Central memory CD8-positive, alpha-beta T cell (primary cell): ENCODE measurements at places on chromosomes 2 and 18.

GRCh38 chr2:214545898-214546542 is 135.2 kb downstream of the VWC2L start:
- no peak for DNase-seq

GRCh38 chr2:219131327-219131726 is 29.3 kb downstream of the NHEJ1 start:
- DNase-seq = no peak

DNA sequence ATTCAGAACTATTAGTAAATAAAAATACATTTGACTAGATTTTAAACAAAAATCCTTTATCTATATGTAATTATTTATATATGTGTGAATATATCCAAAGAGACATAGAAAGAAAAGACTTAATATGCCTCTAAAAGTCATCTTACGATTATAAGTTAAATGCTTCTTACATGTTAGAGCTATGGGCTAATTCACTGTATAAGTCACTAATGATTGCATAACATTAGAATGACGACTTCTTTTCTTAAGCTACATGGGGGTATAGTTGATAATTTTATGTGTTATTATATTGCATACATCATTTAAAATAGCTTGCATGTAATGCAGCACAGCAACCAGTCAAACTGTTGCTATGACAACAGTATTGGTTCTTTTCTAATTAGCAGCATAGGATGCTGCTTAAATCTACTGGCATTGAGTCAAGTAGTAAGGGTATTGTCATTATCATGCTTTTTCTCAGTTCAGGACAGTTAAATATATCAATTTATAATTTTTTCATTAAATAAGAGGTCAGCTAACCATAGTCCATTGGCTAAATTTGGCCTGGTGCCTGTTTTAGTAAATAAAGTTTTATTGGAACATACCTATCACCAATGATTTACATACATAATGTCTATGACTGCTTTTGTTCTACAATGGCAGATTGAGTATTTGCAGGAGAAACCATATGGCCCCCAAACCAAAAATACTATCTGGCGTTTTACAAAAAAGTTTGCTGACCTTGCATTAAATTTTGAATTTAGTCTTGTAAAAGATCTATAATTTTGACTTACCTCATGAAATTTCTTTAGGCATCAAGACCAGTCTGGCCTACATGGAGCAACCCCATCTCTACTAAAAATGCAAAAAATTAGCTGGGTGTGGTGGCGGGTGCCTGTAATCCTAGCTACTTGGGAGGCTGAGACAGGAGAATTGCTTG is 207.7 kb upstream of the ZSWIM2 start:
- DNase-seq = no peak

- DNase-seq = no peak
Observed at GRCh38 chr2:29951576-29951975, 30.2 kb upstream of the ALK start.

- DNase-seq = no peak
Observed at GRCh38 chr18:42069036-42069435, 114.0 kb downstream of the PIK3C3 start.

DNA sequence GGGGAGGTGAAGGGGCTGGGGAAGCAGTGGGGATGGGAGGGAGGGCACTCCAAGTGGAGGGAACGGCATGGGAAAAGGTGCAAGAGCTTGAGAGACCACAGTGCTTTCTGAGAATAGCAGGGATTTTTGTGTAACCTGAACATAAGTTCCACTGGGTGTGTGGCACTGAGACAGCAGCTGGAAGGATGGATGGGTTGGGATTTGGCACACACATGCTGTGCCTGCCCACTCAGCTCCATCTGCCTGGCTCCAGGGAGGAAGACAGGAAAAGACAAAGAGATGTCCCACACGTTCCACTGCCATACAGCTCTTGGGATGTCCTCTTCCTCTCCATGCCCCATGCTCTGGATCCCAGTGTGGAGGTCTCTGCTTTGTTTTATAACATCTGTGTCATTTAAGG is 114.1 kb upstream of the TEX51 start:
- no peak for DNase-seq

DNA sequence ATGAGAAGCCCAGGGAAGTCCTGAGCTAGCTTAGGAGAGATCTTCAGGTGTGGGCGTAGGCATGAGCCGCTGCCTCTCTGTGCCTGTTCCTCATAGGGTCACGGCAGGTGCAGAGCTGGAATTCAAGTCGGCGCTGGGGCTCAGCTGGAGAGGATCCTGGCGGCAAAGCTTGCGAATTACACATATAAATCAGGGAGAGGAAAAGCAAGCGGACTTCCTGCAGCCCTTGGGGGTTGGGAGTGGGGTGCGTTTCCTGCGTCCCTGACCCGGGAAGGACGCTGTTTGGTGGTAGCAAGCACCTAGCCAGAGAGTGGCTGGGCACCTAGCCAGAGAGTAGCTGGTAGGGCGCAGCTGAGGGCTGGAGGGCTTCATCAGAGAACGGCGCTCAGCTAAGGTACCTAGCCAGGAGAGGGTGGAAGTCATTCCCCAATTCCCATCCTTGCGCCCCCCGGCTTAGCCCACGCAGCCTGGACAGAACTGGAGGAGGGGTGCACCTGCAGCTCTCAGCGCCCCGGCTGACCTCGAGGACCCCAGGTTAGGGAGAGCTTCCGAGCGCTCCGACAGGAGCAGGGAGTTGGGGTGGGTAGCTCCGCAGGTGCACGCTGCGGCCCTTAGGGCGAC is 459 bp upstream of the EFR3B start:
- no peak for DNase-seq

- no peak for DNase-seq
Observed at GRCh38 chr2:204416236-204416635, 129.0 kb upstream of the PARD3B start.

DNA sequence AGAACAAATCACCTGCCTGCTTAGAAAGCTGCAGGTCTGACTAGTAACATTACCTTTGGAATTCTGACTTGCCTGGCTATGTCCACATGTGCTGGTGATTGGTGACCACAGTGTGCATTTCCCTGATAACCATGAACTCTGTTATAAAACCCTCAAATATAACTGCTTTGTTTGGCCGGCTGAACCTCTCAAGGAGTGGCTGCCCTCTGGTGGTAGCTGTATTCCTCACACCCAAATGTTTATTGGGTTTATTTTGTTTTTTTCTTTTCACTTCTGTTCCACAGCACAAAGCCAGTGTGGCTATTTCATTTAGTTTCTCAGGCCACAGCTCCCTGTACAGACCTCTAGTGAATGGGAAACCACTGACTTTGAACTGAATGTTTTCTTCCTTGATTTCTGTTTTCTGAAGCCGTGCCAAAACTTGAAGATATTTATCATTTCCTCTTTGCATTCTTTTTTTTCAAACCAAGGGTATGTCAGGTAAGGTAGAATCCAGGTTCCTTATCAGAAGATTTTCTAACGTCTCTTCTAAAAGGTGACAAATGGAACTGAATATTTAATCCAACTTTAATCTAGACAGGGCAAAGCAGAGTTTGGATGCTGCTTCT is 549.0 kb upstream of the VRK2 start:
- DNase-seq = no peak

DNA sequence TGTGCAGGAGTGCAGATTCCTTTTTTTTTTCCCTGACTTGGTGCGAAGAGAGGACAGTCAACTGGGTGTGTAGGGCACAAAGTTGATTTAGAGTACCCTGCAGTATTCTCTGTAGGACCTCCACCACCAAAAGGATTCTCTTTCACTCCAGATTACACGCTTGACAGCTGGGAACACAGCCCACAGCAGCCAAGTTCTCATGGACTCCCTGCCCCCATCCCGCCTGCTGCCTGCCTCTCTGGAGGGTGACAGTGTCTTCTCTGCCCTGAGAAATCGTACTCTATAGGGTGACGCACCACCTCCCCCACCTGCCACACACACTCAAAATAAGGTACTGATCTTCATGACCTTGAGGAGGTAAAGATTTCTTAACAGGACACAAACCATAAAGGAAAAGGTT is 26.6 kb upstream of the IHH start:
- DNase-seq = no peak

DNA sequence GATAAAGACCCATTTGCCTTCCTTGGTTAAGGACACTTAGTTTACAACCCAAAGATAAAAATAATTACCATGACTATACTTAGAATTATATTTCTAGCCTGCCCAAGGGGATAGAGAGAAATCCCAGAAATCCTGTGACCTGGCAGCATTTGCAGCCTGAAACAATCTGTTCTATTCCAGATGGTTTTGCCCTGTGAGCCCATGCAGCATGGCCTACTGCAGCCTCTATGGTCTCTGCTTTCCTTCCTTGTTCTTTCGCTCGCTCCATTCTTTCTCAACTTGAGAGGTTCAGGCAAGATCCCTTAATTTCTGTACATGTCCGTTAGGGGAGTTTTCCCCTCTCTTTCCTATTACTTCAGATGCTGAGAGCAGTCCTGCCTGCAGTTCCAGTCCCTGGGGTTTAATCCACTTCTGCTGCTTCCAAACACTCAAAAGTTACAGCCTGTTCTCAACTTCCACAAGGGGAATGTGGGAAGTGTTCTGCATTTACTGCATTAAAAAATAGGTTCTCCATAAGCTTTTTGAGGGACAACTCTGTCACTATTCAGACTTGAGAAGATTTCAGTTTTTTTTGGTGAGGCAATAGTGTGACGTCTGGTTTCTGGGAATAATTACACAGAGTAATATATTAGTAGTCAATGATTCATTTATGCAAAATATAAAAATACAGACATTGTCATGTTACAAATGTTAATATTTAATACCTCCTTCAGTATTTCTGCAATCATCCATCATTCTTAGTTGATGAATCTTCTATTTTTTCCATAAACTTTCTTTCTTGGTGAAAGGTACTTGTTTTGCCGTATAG is 80.3 kb downstream of the CDCA7 start:
- no peak for DNase-seq

DNA sequence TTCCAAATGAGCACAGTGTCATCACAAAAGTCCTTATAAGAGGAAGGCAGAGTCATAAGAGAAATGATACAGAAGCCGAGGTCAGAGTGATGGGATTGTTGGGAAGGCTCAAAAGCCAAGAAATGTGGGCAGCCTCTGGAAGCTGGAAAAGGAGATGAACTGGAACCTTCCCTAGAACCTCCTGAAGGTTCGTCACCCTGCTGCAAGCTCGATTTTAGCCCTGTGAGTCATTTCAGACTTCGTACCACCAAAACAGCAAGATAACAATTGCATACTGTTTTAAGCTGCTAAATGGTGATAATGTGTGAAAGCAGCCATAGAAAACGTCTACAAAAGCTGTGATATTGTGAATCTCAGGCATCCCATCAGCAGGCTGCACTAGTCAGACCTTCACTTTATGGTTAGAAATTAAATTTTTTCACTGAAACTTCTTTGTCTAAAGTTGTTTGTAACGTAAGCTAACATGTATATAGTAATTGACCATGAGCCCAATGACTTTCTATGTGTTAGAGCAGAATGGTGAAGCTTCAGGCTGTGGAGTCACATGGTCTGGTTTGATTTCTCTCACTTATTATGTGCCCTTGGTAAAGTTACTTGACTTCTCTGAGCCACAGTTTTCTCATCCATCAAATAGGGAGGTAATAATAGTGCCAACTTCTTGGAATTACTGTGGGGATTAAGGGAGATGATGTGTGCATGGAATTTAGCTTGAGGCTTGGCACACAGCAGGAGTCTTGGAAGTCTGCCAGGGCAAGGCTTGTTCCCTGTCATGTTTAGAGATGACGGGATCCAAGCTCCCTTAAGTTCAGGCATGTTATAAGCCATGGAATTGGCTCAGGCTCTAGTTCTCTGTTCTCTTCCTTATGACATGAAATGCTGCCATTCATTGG is 132.0 kb upstream of the CCDC195 start:
- DNase-seq = no peak

DNA sequence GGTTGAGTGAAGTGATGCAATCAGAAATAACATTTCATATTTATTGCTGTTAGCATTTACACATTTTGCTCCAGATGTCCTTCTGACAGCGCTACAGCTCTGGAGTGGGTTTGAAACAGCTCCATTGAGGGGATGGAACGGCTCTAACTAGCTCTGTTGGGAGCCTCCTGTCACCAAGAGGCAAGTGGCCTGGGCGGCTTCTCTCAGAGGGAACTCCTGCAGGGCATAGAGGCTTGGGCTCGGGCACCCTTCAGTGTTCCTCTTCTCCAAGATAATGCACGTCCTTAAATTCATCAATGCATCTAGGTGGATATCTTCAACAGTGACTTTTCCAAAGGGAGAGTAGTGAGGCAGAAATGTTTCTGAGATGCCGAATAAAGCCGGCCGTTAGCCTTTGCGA is 122.5 kb downstream of the CNTNAP5 start:
- no peak for DNase-seq

DNA sequence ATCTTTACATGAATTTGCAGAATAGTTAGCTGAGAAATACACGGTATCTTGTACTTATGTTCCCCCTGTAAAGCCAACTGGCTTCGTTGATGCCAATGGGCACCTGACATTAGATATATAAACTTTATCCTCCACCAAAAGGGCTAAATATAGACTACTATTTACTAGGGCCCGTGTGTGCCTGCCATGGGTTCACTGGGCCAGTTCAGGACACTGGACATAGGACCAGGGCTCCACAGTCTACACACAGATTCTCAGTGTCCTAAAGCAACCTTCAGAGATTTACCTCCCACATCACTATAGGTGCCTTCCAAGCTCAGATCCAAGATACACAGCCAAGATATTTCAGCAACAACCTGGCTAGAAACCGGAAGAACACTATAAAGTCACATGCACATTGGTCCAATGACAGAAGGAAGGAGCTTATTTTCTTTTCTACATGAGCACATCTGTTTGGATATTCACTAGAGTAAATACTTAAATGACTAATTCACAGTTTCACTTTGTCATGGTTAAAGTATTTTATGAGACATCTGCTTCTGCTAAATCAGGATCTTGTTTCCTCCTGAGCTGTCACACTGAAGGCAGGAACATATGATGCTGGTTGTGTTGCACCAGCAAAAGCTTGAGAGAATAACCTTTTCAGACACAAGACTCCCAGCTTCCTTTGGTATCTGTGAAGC is 95.1 kb downstream of the MYO5B start:
- DNase-seq = no peak

GRCh38 chr2:238264072-238264460 is 24.2 kb upstream of the HES6 start:
- DNase-seq = no peak

DNA sequence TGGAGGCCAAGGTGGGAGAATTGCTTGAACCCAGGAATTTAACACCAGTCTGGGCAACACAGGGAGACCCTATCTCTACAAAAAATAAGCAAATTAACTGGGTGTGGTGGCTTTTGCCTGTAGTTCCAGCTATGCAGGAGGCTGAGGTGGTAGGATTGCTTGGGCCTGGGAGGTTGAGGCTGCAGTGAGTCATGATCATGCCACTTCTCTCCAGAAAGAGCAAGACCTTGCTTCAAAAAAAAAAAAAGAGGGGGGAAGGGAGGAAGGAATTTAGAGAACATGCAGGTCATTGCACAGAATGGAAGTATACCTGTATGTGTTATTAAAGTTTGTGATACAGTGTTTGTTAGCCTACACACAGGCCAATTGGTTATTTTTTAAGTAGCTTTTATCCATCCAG is 25.8 kb downstream of the PKP4 start:
- DNase-seq = no peak

GRCh38 chr18:12428923-12429322 is 21.2 kb downstream of the PRELID3A start:
- no peak for DNase-seq

DNA sequence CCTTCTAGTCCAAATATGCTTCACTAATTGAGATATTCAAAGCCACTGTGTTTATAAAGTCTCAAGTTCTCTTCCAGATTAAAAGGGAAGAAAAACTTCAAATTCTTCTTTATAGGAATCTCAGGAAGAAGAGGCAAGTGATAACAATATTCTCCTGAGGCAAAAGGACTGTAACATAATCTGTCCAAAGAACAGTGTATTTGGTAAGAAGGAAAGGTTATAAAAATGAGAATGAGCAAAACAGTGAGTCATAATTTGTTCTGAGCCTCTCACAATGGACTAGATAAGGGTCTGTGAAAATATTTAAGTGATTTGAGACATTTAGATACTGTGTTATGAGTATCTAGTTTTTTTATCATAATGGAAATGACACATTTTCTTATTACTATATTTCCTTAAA is 44.3 kb downstream of the SNRPD1 start:
- DNase-seq = no peak
